Stimulated activated CD4-positive, alpha-beta T cell treated with anti-CD3 and anti-CD28 coated beads, Interleukin-15, amount 100 ng/mL, for 1 hour (primary cell): ENCODE measurements at places on chromosomes 16 and 17.

- no peak for DNase-seq
Observed at GRCh38 chr17:76640550-76641380, 2.8 kb downstream of the ST6GALNAC1 start.

DNA sequence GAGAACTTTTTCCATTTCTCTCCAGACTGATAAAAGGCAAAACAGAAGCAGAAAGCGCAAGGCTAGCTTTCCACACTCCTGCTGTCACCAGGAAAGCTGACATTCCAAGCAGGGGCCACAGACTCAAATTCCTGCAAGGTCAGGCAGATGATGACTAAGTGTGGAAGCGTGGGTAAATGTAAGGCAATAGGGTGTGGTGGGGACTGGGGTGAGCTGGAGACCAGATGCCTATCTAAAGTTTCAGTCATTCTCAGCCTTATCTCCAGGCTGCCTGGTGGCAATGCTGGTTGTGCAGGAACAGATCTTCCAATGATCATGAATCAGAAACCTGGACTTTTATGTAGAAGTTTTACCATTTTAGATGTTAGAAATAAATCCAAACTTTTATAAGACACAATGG lies 224.1 kb downstream of the GSG1L start:
- no peak for DNase-seq

GRCh38 chr16:71645450-71645849 lies 19.5 kb downstream of the MARVELD3 start:
- DNase-seq, result no peak

GRCh38 chr16:17138801-17139200 lies 332.0 kb downstream of the XYLT1 start:
- no peak for DNase-seq

- no peak for DNase-seq
Observed at GRCh38 chr16:47016700-47017133, 43.2 kb upstream of the DNAJA2 start.
